Keratinocyte (primary cell): ENCODE measurements at places on chromosomes 3 and 15. TPM values are rescaled to one million over a fixed set of nuclear protein-coding genes. Genes with fewer than 3 reads are reported as not detected.

DNA sequence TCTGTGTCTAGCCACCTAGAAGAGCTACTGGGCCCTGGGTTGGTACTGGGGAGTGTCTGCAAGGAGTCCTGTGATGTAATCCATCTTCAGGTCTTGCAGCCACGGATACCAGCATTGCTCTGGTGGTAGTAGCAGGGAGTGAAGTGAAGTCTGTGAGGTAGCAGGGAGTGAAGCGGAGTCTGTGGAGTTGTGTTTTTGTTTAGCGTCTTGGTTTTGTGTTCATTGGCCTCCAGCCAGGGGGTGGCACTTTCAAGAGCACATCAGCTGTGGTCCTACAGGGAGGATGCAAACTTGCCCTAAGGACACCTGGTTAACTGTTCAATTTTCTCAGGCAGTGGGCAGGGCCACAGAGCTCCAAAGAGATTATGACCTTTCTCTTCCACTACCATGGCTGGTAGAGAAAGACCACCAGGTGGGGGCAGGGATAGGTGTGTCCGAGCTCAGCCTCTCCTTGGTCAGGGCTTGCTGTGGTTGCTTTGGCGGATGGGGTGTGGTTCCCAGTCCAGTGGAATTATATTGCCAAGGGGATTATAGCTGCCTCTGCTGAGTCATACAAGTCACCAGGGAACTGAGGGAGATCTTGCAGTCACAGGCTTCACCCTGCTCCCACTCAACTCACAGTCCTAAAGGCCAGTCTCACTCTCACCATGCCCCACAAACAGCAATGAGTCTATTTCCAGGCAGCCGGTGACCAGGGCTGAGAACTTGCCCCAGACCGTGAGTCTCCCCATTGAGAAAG lies 424.7 kb downstream of the ZBBX start:
- DNase-seq, result no peak

DNA sequence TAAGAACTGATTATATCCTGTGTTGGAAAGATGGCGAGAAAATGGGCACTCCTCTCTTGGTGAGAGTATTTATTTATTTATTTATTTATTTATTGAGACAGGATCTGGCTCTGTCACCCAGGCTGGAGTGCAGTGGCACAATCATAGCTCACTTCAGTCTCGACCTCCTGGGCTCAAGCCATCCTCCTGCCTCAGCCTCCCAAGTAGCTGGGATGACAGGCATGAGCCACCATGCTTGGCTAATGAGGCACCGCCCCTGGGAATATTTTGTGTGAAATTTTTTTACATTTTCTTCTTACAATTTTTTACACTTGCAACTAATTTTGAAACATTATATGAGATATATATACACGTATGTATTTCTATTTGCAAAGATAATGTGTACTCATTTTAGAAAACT lies 150.5 kb upstream of the PRR20G start:
- no peak for DNase-seq

The ACSBG1 gene
- polyA plus RNA-seq, result 0.01 to 0.06 TPM in 2 of 3 replicates, not detected in the other

The HYAL2 gene
- polyA plus RNA-seq, result 42.8 to 71.8 TPM (median 44.8 TPM) in 3 replicates

DNA sequence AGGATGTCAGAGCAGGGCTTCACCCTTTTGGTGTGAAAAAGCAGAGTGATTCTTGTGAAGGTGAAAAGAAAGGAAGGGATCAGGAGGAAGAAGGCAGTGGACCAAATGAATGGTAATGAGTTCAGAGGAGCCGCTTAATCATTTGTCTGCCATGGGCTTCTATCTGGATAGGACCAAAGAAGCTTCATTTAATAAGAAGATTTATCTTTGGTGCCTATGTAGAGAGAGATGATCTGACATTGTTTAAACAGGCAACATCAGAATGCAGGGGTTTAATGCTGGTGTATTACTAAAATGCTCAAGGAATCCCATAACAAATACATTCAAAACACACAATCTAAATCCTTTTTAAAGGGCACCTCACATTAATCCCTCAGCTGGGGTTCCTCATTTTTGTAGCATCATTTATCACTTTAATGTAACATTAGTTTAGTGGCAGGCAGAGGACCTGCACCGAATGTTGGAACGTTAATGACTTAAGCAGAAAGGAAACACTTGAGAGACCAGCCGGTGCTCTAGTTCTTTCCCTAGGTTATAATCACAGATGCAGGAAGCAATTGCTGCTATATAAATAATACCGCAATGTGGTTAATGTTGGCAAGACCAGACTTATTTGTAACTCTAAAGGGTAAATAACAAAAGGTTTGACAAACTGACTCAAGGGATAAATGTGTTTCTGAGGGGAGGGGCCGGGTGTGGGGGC lies 27.9 kb upstream of the IL1RAP start:
- no peak for DNase-seq

DNA sequence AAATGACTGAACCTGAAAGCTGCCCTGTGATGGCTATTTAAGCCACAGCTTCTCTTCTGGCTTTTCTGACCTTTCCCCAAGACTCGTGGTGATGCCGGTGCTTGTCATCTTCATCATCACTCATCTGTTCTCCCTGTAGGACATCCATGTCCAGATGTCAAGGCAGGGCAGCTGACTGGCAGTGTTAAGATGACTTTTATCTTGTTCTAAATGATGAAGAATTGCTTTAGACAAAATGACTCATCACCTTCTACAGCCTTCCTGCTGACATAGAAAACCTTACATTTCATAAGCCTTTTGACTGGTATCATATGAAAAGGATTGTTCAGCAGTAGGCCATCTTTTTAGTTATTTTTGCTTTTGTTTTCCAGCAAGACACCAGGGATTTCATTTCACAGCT lies 67.0 kb upstream of the GPR149 start:
- DNase-seq, result no peak

The FBXL22 gene
- polyA plus RNA-seq, result 0.04 TPM in 2 of 3 replicates, not detected in the other

The CACNA2D2 gene
- 0.02 to 0.04 TPM (median 0.04 TPM) in 3 replicates for polyA plus RNA-seq

DNA sequence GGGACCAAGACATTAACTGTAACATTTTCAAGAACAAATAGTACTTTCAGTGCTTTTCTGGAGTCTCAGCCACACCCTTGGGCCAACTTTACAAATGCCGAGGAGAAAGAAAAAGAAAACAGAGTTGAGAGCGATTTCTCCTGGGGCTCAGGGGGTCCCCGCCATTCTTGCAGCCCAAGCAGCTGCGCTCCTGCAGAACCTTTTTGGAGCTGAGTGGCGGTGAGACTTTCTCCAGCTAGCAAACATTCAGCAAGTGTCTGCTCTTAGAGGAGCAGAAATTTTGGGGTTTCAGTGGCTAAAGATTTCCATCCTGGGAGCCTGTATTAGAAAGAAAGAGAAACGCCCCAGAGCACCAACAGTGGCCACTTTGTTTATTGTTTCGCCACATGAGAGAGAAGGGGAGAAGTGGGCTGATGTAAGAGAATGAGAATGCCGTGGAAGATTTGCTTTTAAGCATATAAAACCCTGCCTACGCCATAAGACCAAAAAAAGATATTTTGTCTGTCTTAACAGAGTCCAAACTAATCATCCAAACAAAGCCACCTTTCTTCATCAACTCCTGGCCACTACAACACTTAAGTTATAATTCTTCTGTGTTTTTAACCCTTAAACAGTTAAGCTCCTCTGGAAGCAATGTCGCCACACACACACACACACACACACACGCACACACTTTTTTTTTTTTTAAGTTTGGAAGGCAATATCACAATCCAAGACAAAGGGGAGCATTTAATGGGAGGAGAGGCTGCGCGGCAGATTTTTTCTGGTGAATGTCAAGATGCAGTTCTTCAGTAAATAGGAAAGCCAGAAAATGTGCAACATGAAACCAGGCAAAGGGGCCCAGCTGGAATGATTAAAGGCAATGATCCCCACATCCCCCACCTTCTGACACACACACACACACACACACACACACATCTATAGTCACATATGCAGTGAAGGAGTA lies 19.2 kb downstream of the EID1 start:
- DNase-seq, result no peak

DNA sequence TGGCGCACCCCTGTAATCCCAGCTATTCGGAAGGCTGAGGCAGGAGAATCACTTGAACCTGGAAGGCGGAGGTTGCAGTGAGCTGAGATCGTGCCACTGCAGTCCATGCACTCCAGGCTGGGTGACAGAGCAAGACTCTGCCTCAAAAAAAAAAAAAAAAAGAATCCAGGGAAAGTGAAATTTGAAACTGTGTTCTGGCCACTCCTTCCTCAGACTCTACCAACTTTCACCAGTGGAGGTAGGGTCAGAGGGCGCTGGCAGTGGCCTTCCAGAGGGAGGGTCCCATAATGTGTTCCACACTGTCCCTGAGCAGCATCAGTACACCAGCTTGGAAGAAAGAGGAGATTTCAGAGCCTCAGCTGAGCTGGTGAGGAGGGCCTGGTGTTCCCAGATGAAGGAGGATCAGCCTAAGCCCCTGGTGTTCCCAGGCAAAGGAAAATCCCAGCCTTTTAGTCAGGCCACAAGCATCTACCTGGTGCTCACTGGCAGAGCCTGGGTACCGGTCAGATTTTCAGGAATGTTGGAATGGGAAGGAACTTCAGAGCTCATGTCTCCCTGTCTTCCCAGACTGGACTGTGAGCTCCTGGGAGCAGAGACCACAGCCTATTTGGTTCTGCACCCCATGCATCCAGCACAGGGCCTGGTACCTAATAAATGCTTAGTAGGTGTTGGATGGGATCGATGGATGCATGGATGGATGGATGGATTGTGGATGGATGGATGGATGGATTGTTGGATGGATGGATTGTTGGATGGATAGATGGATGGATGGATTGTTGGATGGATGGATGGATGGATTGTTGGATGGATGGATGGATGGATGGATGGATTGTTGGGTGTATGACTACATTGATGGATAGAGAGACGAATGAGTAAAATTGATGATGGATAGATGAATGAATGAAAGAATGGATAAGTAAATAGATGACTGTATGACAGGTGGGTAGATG lies 117.9 kb downstream of the CORO2B start:
- DNase-seq, result no peak

- no peak for DNase-seq
Observed at GRCh38 chr15:76180321-76180720, 120.5 kb downstream of the TMEM266 start.

GRCh38 chr3:58569287-58570001 lies 7.7 kb downstream of the FAM107A start:
- no peak for DNase-seq

DNA sequence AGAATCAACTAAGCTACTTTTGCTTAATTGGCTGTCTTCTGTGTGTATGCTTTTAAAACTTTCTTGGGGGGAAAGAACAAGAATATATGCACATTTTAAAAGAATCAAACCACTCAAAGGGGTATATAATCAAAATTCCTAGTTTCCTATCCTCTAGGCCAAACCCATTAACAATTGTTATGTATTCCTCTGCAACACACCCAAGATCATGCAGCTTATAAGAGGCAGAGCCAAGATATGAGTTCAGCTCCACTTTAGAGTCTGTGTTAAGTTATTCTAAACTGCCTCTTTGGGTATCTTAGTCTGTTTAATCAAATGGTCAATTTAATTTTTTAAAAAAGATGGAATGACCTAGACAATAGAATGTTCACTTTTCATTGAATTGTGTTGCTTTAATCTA lies 326.1 kb upstream of the IL12A start:
- no peak for DNase-seq

DNA sequence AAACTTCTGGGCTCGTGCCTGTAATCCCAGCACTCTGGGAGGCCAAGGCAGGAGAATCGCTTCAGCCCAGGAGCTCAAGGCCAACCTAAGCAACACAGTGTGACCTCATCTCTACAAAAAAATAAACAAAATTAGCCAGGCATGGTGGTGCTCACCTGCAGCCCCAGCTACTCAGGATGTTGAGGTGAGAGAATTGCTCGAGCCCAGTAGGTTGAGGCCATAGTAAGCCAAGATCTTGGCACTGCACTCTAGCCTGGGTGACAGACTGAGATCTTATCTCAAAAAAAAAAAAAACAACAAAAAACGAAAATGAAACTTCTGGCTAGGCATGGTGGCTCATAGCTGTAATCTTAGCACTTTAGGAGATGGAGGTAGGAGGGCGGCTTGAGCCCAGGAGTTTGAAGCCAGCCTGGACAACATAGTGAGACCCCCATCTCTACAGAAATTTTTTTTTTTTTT lies 53.7 kb downstream of the PIK3CB start:
- no peak for DNase-seq

GRCh38 chr3:123834631-123835030 lies 49.5 kb downstream of the MYLK start:
- DNase-seq, result peak; percentile 71

DNA sequence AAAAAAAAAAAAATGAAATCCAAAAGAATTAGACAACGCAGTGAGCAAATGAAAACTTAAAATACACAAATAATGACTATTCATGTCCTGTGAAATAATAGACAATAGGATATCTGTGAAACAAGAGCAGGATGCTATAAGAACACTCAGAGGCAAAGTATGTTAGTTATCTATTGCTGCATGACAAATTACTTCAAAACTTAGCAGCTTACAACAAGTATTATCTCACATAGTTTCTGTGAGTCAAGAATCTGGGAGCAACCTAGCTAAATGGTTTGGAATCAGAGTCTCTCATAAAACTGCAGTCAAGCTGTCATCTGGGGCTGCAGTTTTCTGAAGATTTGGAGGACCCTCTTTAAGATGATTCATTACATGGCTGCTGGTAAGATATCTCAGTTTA lies 36.5 kb upstream of the ZMAT3 start:
- DNase-seq, result no peak

- no peak for DNase-seq
Observed at GRCh38 chr15:48967336-48967735, 3.6 kb upstream of the SHC4 start.

GRCh38 chr15:69706353-69707097 lies 253.9 kb downstream of the RPLP1 start:
- DNase-seq, result no peak

GRCh38 chr15:93913871-93914270 lies 317.5 kb upstream of the MCTP2 start:
- DNase-seq, result no peak

- DNase-seq, result no peak
Observed at GRCh38 chr3:12081826-12082225, 76.9 kb downstream of the TIMP4 start.

DNA sequence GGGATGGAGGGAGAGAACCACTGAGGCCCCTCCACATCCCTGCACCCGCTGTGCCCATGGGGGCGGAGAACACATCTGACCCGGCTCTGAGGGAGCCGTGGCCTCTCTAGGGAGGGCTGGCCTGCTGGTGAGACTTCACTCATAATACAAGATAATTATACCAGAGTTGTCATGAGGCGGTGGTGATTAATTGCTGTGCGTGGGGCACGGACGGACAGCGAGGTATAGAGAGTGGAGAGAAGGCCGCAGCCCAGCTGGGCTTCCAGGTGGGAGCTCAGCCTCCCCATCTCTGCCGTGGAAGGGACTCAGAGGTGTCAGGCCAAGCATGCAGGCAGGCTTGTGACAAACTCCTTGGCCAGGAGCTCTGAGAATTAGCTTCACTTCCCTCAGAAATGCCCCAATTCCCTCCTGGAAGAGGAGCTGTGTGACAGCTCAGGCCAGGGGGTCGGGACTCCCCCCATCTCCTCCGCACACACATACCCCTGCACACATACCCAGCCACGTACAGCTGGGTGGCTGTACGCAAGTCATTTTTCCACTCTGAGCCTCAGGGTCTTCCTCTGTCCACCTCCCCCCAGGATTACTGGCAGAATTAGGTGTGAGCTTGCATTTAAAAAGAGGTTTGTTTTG lies 6.0 kb upstream of the GATA2 start:
- DNase-seq, result no peak
